ENCODE measurements at places on chromosomes 16 and 17.
A peak's percentile ranks its signal among the peaks of the same experiment; 100 is the strongest.

GRCh38 chr16:1615761-1616160 is 3.6 kb downstream of the CRAMP1 start:
- no peak for DNase-seq

DNA sequence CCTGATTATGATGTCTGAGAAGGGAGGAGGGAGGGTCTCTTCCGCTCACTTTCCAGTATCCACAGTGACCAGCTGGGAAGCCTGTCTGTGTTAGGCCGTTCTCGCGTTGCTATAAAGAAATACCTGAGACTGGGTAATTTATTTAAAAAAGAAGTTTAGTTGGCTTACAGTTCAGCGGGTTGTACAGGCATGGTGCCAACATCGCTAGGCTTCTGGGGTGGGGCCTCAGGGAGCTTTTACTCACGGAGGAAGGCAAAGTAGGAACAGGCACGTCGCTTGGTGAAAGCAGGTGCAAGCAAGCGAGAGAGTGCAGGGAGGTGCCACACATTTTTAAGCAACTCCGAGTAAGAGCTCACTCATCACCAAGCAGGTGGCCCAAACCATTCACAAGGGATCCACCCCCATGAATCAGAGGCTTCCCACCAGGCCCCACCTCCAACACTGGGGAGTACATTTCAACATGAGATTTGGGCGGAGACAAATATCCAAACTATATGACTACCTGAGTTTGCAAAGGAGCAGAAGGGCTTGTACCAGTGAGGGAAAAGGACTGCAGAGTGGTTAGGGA is 137.5 kb downstream of the CCDC182 start:
- DNase-seq = peak; percentile 90

- DNase-seq = no peak
These were observed 84.8 kb upstream of the CACNG5 start for GRCh38 chr17:66750116-66750515.

- peak; percentile 25 for DNase-seq
These were observed 52.6 kb downstream of the CCDC57 start for GRCh38 chr17:82160075-82160474.

DNA sequence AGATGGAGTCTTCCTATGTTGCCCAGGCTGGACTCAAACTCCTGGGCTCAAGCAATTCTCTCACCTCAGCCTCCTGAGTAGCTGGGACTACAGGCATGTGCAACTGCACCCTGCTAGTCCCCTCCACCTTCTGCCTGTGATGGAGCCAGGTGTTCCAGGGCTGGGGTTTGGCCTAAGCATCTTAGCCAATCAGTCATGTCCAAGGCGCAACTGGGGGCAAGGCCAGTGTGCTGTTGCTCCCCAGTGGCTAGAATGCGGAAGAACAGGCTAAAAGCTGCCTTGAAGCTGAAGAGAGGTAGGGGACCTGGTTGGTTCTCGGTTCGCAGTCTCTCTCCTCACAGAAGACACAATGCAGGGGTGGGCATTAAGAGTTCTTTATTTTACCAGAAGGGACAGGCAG is 18.6 kb downstream of the FLOT2 start:
- peak; percentile 66 for DNase-seq

DNA sequence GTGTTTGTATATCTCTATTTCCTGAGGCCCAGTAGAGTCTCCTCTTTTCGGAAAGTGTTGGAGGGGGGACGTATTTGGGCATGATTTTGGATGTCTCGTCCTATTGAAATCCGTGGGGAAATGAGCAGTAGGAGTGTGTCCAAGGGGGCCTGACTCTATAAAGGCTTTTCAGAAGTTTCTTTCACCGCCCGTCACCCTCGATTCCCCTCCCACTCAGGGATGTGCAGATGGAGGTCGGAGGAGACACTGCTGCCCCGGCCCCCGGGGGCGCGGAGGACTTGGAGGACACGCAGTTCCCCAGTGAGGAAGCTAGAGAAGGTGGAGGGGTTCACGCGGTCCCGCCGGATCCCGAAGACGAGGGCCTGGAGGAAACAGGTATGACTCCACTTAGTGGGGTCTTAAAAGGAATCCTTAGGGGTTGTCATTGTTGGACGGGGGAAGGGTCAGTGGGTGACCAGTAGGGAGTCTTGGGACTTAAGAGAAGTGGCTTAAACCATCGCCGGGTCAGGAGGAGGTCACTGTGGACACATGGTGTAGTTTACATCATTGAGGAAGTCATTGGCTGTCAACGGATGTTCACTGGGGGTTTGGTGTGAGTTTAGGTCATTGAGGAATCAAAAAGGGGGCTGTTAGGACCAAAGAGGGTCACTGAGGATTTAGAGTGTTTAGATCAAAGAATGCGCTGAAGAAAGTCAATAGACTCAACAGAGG is 424 bp downstream of the MON1B start:
- DNase-seq = no peak

GRCh38 chr17:83036193-83036592 is 43.2 kb upstream of the METRNL start:
- DNase-seq = no peak

GRCh38 chr16:12917246-12917645 is 15.8 kb downstream of the SHISA9 start:
- no peak for DNase-seq

- DNase-seq = no peak
These were observed 3.9 kb downstream of the SKAP1 start for GRCh38 chr17:48426019-48426665.

DNA sequence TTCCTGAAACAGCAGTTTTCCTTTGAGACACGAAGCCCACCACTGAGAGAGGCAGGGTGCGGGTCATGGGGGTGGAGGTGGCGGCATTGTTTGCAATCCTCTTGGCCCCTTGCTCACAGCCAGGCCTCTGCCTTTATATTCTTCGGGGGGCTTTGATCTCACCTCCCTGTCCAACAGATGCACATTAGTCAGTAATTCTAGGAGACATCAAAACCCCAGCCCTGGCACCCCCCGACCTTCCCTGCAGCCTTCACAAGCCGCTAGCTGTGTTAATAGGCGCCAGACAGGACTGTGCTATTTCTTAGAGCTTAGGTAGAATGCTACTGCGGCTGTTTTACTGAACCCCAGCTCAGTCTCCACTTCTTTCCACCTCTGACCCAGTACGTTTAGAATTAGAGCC is 212.6 kb downstream of the RBFOX1 start:
- no peak for DNase-seq

GRCh38 chr17:82531431-82531881 is 11.9 kb downstream of the FOXK2 start:
- peak; percentile 51 for DNase-seq

GRCh38 chr16:64754279-64754678 is 367.6 kb downstream of the CDH11 start:
- peak; percentile 18 for DNase-seq

GRCh38 chr16:23357761-23358290 is 55.7 kb downstream of the SCNN1B start:
- DNase-seq = no peak

- DNase-seq = no peak
These were observed 20.2 kb upstream of the C1QL1 start for GRCh38 chr17:44988044-44988942.

GRCh38 chr16:63457869-63458268 is 1421.6 kb upstream of the CDH8 start:
- DNase-seq = no peak

- peak; percentile 47 for DNase-seq
These were observed 128.4 kb downstream of the ANKRD11 start for GRCh38 chr16:89361751-89362539.

- no peak for DNase-seq
These were observed 1.6 kb downstream of the LAT start for GRCh38 chr16:28986492-28986891.

GRCh38 chr17:79918581-79919163 is 79.4 kb upstream of the CBX4 start:
- no peak for DNase-seq

- no peak for DNase-seq
These were observed 240.5 kb downstream of the GSG1L start for GRCh38 chr16:27822996-27823395.

DNA sequence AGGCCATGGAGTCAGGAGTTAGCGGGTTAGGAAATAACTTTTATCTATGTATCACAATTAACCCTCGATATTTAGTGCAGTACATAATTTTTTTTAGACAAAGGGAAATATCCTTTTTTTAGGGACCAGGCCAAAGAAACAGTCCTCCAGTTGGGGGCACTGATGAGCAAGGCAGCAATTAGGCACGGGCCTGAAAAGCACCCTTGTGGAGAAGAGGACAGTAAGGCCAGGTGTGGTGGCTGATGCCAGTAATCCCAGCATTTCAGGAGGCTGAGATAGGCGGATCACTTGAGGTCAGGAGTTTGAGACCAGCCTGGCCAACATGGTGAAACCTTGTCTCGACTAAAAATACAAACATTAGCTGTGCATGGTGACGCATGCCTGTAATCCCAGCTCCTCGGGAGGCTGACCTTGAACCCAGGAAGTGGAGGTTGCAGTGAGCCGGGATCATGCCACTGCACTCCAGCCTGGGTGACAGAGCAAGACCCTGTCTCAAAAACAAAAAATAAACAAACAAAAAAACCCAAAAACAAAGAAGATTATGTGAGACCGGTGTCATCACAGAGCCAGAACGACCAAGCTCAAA is 158.3 kb upstream of the NOL11 start:
- peak; percentile 2 for DNase-seq

DNA sequence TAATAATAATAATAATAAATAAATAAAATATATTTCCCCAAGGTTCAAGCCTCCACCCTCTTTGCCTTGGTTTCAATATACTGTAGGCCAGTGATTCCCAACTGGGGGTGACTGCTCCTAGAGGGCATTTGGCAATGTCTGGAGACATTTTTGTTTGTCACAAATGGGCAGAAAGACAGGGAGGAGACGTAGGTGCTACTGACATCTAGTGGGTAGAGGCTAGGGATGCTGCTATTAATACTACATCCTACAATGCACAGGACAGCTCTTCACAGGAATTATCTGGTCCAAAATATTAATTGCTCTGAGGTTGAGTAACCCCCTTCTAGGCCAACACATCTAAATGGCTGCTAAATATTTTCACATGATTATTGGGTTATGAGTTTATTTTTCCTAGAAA is 12.8 kb upstream of the PRR14 start:
- peak; percentile 75 for DNase-seq

- peak; percentile 50 for DNase-seq
These were observed 116.5 kb downstream of the SOCS1 start for GRCh38 chr16:11139326-11140097.

GRCh38 chr17:28675490-28675889 is 13.5 kb downstream of the SUPT6H start:
- DNase-seq = no peak

GRCh38 chr17:15382914-15383313 is 41.5 kb upstream of the TEKT3 start:
- no peak for DNase-seq

DNA sequence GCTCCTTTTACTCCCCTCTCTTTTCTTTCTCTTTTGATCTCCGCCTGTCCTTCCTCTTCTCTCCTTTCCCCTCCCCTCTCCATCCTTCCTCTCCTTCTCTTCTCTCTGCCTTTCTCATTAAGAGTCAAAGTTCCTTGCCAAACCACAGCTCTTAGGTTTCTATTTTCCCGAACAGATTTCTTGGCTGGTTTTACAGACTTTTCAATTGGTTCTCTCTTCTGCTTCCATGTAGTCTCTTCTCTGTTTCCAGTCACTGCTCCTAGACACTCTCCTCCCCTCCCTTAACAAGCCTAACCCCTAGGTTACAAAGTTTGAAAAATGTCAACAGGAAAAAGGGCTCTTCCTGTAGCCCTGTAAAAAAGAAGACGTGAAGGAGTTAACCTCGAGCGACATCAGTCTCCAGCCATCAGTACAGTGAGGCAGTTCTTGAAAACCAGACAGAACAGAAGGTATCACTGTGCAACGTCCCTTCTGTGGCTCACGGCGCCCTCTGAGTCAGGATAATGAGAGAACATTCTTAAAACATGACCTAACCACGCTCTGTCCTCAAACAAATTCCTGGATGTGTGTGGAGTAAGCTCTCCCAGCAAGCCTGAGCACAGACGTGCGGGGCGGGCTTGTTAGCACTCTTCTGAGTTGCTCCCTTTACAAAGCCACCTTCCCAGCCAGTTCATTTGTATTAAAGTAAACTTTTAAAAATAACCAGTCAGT is 11.6 kb upstream of the MARCHF10 start:
- DNase-seq = peak; percentile 95

DNA sequence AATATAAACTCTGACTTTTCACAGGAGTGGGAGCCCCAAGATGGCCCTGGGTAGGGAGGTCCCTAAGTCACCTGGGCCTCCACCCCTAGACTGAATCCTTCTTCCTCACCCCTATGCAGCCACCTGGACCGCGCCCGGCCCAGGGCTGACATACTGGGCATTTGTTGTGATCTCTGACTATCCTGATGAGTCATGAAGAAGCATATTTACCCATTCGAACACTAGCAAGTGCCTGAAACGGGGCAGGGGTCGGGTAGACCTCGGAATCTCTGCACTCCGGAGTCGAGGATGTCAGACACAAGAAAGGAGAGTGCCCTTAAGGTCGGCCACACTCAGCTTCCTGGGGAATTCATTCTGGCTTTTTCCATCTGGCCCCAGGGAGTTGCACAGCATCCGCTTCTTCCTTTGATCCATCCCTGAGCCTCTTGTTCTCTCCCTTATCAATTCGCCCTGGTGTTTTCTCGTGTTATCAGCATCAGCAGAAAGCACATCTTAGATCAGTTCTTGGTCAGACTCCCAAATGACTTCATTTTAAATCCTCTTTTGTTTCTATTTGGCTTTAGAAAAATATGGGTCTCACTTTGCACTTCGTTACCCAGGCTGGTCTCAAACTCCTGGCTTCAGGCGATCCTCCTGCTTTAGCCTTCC is 10.4 kb downstream of the METTL22 start:
- no peak for DNase-seq

DNA sequence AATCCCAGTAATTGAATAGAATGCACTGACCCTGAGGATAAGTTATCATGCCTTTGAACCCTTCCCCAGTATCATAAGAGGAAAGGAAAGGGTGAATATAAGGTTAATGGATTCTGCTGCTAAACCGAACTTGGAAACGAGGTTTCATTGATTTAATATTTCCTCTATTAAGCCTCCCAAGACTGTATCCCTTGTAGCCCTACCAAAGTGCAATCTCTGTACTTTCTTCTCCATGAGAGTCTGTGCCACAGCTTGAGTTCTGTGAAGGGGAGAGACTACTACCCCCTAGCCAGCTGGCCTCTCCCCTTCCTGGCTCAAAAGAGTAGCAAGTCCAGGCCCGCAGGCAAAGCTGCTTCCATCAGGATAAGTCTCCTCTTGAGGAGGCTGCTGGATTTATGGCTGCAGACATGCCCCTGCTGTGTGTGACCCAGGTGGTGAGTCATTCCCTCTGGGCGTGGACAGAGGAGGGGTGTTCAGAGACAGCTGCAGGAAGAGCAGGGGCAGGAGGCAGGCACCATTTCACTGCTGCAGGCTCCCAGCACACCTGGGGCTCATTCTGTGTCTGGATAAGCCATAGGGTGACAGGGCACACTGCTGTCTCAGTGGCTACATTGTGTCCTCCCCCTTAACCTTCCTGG is 58.4 kb downstream of the TOM1L2 start:
- DNase-seq = peak; percentile 97

GRCh38 chr17:42682722-42683403 is 532 bp downstream of the CNTNAP1 start:
- peak; percentile 52 for DNase-seq

GRCh38 chr17:11511696-11512095 is 86.6 kb upstream of the DNAH9 start:
- no peak for DNase-seq

Data from MCF 10A (cell line).